ENCODE measurements at places on chromosomes 4 and X. TPM values are rescaled to one million over a fixed set of nuclear protein-coding genes. Genes with fewer than 3 reads are reported as not detected.

- no peaks in the 10 kb centered on the region for H3K4me1 ChIP-seq
- H3K27me3 ChIP-seq: no peaks in the 10 kb centered on the region
- H3K4me3 ChIP-seq: no peak overlapping the region
- no peak overlapping the region for H3K27ac ChIP-seq
- DNase-seq: no peak
- H3K36me3 ChIP-seq: no peaks in the 10 kb centered on the region
Measured at GRCh38 chrX:98412058-98412457, 1528.3 kb downstream of the RPA4 start.

DNA sequence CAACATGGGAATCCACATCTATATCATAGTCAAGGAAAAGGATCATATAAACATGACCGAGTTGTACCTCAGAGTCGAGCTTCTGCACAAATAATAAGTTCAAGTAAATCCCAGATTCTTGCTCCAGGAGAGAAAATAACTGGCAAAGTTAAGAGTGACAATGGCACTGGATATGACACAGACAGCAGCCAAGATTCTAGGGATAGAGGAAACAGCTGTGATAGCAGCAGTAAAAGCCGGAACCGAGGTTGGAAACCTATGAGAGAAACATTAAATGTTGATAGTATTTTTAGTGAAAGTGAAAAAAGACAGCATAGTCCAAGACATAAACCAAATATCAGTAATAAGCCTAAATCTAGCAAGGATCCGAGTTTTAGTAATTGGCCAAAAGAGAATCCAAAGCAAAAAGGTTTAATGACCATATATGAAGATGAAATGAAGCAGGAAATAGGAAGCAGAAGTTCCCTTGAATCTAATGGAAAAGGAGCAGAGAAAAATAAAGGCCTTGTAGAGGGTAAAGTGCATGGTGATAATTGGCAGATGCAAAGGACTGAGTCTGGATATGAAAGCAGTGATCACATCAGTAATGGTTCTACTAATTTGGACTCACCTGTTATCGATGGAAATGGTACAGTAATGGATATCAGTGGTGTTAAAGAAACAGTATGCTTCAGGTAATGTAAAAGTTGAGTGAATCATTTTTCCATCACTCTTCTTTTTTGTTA lies 50.4 kb downstream of the FABP2 start:
- DNase-seq: peak; percentile 82
- H3K4me3 ChIP-seq: no peak overlapping the region
- H3K4me1 ChIP-seq: peaks cover 13% of the 10 kb centered on the region
- peak overlapping the region; percentile 38 for H3K27ac ChIP-seq
- H3K36me3 ChIP-seq: peaks cover 16% of the 10 kb centered on the region
- no peaks in the 10 kb centered on the region for H3K27me3 ChIP-seq

DNA sequence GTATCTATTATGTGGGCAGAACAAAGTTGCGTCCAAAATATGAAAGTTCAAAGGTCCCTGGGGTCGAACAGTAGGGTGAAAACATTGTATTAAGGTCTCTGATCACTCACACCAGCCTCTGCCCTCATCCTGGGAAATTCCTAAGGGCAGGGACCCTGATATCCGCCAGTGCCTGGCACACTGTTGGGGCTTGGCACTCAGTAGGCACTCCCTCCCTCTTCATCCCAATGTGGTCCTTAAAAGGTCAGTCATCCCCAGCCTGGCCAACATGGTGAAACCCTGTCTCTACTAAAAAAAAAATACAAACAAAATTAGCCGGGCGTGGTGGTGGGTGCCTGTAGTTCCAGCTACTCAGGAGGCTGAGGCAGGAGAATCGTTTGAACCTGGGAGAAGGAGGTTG lies 6.3 kb downstream of the NDUFB11 start:
- no peak overlapping the region for H3K4me3 ChIP-seq
- H3K4me1 ChIP-seq: no peaks in the 10 kb centered on the region
- H3K27me3 ChIP-seq: no peaks in the 10 kb centered on the region
- no peaks in the 10 kb centered on the region for H3K36me3 ChIP-seq
- H3K27ac ChIP-seq: no peak overlapping the region

DNA sequence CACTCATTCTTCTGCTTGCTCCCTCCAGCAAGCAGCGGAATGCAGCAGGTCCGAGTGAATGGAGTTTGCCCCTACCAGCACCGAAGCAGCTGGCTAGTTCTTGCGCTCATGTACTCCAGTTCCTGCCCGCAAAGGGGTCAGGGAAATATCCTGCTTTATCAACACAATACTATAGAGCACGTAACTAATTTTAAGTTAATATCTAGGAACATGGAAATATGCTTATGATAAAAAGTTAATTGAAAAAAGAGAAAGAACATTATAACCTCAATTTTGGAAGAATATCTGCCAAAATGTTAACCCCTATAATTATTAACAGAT lies 195.6 kb downstream of the SNCA start:
- peak; percentile 44 for DNase-seq
- H3K27ac ChIP-seq: no peak overlapping the region
- no peak overlapping the region for H3K4me3 ChIP-seq
- no peaks in the 10 kb centered on the region for H3K36me3 ChIP-seq
- no peaks in the 10 kb centered on the region for H3K4me1 ChIP-seq

- H3K4me1 ChIP-seq: no peaks in the 10 kb centered on the region
- H3K27ac ChIP-seq: no peak overlapping the region
Measured at GRCh38 chr4:98572697-98573096, 85.7 kb downstream of the TSPAN5 start.

- H3K27ac ChIP-seq: no peak overlapping the region
- no peaks in the 10 kb centered on the region for H3K4me1 ChIP-seq
Measured at GRCh38 chrX:3293251-3293650, 53.2 kb downstream of the MXRA5 start.

GRCh38 chr4:95068818-95069478 lies 311.2 kb downstream of the BMPR1B start:
- no peak overlapping the region for H3K27ac ChIP-seq
- H3K36me3 ChIP-seq: no peaks in the 10 kb centered on the region
- H3K4me3 ChIP-seq: no peak overlapping the region
- no peaks in the 10 kb centered on the region for H3K27me3 ChIP-seq
- no peak for DNase-seq

GRCh38 chr4:141860974-141861373 lies 224.6 kb downstream of the IL15 start:
- H3K27ac ChIP-seq: no peak overlapping the region
- no peak for DNase-seq
- H3K36me3 ChIP-seq: no peaks in the 10 kb centered on the region
- H3K4me3 ChIP-seq: no peak overlapping the region
- no peaks in the 10 kb centered on the region for H3K27me3 ChIP-seq

- no peaks in the 10 kb centered on the region for H3K36me3 ChIP-seq
- H3K27ac ChIP-seq: peak overlapping the region; percentile 69
- no peaks in the 10 kb centered on the region for H3K27me3 ChIP-seq
- no peak overlapping the region for H3K4me3 ChIP-seq
- peak; percentile 78 for DNase-seq
Measured at GRCh38 chrX:132858018-132858417, 100.4 kb downstream of the HS6ST2 start.

GRCh38 chr4:76007089-76007862 lies at the start of gene CXCL9:
CXCL9 (minus strand) TSS chr4:76007509; CDS start chr4:76007449, 60 bp downstream.
- no peak for DNase-seq
- H3K27me3 ChIP-seq: peaks cover 9% of the 10 kb centered on the region
- H3K4me1 ChIP-seq: peaks cover 8% of the 10 kb centered on the region
- no peak within 1 kb of the TSS for H3K4me3 ChIP-seq

- no peak overlapping the region for H3K4me3 ChIP-seq
- no peak overlapping the region for H3K27ac ChIP-seq
- no peaks in the 10 kb centered on the region for H3K36me3 ChIP-seq
- no peaks in the 10 kb centered on the region for H3K27me3 ChIP-seq
Measured at GRCh38 chr4:163815776-163816175, 321.3 kb downstream of the TMA16 start.

DNA sequence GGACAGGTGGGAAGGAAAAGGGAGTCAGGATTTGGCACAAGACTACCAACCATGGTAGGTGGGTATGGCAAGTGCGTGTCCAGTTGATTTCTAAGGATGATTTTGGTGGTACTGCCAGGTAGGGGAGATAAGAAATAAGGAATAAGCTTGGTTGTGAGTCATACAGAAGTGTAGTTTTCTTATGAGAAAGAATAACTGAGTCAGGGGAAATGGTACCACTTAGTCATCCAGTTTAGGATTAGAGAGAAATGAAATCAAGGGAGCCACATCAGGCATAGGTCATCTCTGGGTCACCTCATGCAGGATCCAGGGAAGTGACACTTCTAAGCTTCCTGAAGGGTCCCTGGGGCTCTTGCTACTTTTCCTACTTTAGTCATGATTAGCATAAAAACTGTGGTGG lies 107.1 kb upstream of the C1GALT1C1 start:
- H3K27ac ChIP-seq: peak overlapping the region; percentile 49
- H3K27me3 ChIP-seq: no peaks in the 10 kb centered on the region
- peak; percentile 80 for DNase-seq
- no peak overlapping the region for H3K4me3 ChIP-seq

DNA sequence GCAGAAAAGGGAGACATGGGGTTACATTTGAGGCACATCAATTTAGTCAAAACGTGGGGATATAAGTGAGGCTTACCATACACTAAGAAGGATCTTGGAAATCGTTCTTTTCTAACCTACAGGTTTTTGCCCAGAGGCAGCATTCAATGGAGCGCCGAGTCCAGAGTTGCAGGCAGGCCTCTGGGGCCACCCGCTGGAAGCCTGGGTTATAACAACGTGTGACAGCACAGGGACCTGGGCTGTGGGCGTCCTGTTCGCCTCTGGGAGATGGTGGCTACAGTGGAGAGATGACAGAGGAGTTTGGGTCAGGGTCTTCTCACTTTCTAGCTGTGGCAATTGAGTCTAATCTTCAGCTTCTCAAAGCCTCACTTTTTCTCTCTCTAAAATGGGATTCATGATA lies 53.9 kb downstream of the ENPP6 start:
- H3K4me1 ChIP-seq: no peaks in the 10 kb centered on the region
- peak; percentile 5 for DNase-seq
- no peak overlapping the region for H3K4me3 ChIP-seq
- H3K27ac ChIP-seq: no peak overlapping the region

DNA sequence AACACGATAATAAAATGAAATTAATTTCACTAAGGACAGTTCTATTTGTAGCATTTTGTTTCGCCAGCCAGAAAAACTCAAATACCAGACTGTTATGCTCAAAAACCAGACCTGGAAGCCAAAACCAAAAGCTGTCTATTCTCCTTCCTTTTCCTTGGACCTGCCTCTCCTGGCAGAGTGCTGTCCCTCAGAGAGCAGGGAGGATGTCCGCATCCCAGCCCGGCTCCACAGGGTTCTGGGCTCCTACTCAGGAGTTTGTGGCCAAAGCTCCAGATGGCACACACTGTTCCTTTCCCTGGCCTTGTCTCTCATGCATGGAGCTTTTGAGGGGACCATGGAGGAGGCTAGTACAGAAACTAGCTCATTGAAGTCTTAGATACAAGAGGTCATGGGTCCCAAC lies 41.9 kb upstream of the C1QTNF7 start:
- H3K27ac ChIP-seq: no peak overlapping the region
- no peaks in the 10 kb centered on the region for H3K27me3 ChIP-seq
- no peak for DNase-seq
- no peaks in the 10 kb centered on the region for H3K4me1 ChIP-seq
- no peak overlapping the region for H3K4me3 ChIP-seq

DNA sequence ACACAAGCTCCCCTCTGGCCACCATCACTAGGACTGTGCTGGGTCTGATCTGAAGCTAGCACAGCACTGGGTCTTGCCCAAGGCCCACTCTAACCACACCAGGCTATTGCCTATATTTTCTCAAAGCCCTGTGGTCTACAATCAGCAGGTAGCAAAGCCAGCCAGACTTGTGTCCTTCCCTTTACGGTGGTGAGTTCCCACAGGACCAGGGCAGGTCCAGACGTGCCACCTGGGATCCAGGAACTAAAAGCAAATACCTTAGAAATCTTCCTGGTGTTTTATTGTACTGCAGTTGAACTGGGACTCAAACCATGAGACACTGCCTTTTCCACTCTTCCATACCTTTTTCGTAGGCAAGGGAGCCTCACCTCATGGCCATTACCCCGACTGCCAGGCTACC lies 9.0 kb upstream of the MAGEC2 start:
- no peaks in the 10 kb centered on the region for H3K4me1 ChIP-seq
- H3K27me3 ChIP-seq: no peaks in the 10 kb centered on the region
- no peak overlapping the region for H3K27ac ChIP-seq
- H3K36me3 ChIP-seq: no peaks in the 10 kb centered on the region
- no peak overlapping the region for H3K4me3 ChIP-seq

DNA sequence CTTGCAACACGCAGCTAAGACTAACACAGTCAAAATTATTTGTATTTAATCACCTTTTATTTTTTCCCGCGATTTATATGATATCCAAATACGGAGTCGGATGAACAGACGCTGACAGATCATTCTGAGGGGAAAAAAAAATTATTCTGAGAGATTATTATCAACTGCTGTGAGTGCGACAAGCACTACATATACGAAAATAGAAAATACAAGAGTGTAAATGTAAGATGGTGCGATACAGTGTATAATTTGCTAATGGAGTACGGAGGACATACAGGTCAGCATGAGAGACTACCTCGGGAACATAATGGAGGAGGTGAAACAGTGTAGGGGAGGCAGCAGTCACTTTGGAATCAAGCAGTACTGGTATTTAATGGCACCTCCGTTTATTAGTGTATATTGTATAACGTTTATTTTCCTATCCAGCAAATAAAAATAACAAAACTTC lies 2.8 kb upstream of the LIN54 start:
- no peaks in the 10 kb centered on the region for H3K36me3 ChIP-seq
- peak overlapping the region; percentile 22 for H3K4me3 ChIP-seq

DNA sequence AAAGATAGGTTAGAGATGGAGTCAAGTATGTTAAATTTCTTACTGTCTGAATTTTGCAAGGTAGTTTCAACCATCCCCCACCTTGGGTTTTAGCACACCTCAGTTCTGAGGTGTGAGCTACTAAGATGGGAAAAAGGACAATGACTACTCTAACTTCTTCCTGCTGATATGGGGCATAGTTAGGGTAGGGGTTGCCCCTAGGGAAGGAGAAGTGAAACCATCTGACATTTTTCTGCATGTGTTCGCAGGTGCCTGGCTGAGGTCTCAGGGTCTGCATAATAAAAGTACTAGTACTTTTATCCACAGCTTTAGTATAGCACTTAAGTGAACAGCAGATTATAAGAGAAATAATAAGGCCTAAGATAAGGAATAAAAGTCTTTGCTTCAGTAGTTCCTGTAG lies 129.5 kb upstream of the CYSLTR1 start:
- H3K4me1 ChIP-seq: no peaks in the 10 kb centered on the region
- H3K27me3 ChIP-seq: no peaks in the 10 kb centered on the region
- H3K27ac ChIP-seq: no peak overlapping the region
- no peak overlapping the region for H3K4me3 ChIP-seq
- no peak for DNase-seq
- no peaks in the 10 kb centered on the region for H3K36me3 ChIP-seq

DNA sequence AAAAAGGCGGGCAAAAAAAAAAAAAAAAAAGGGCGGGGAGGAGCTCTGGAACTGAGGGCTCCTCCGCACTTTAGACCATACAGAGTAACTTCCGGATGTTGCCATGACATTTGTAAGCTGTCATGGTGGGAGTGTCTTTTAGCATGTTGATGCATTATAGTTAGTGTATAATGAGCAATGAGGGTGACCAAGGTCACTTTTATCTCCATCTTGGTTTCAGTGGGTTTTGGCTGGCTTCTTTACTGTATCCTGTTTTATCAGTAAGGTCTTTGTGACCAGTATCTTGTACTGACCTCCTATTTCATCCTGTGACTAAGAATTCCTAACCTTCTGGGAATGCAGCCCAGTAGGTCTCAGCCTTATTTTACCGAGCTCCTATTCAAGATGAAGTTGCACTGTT lies 193.4 kb downstream of the UGT8 start:
- no peaks in the 10 kb centered on the region for H3K4me1 ChIP-seq
- no peaks in the 10 kb centered on the region for H3K27me3 ChIP-seq
- no peak for DNase-seq

The TBX22 gene
- not detected for total RNA-seq

The DRP2 gene
- total RNA-seq: 0.78 TPM

The SPARCL1 gene
- total RNA-seq: not detected

The HERC6 gene
- 4.1 TPM for total RNA-seq

The RPA4 gene
- total RNA-seq: 2.1 TPM

All from endothelial cell of umbilical vein (primary cell).